ENCODE measurements at places on chromosomes 12 and 14.

- no peak for DNase-seq
Measured at GRCh38 chr12:112824166-112824565, 32.6 kb downstream of the RPH3A start.

DNA sequence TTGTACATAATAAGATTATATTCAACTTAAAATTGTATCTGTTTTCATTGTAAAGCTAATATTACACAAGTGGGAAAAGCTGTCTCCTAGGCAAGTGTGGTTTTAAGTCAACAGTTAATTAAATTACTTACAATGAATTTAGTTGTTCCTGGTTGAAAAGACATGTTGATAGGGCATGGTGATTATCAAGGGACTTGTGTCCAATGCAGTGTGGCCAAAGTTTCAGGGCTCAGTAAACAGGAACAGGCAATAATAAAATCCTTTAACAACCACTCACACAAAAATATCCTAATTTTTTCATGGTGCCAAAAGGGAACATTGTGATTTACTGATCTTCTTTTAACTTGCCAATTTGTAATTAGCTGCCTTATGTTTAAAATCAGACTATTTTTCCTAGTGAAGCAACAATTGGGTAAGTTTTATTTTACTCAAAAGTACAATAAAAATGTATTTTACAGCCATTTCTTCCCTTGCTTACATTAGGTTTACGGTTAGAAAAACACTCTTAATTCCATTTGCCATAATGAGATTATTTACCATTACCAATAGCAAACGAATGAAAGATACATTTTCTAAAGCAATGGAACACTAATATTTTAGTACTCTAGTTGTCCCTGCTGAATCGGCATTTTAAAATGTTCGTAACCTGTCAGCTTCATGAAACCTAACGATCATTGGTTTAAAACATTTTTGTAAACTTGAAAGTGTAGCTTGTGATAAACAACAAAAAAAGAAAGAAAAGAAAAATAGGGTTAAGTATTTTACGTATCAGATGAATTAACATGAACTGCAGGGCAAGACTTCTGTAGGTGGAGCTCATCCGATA, 1.8 kb upstream of the WNK1 start:
- DNase-seq = no peak

DNA sequence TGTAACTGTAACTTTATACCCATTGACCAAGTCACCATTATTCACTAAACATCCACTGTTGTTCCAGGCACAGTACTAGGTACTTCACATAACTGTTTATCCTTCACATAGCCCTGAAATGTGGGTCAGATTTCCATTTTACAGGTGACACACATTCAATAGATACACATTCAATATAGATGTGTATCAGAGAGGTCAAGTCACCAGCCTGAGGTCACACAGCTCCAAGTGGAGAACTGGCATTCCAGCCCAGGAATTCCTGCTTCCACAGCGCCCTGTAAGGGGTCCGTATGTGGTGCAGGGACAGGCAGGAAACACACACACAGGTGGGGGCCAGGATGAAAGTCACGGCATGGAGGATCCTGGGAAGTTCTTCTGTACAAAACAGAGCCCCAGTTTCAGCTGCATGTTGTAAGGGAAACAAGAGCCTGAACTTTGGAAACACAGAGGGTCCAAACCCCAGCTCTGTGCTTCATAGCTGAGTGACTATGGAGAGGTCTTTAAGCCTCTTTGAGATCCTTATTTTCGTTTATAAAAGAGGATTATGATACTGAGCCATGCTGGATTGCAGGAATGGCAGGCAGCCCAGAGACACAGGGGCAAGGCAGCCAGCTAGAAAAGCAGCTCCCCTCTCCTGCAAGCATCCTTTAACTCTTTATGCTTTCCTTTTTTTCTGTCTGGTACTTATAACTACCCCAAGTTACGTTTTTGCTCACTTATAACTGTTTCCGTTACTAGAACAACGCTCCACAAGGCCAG, 50.3 kb upstream of the DICER1 start:
- no peak for DNase-seq

DNA sequence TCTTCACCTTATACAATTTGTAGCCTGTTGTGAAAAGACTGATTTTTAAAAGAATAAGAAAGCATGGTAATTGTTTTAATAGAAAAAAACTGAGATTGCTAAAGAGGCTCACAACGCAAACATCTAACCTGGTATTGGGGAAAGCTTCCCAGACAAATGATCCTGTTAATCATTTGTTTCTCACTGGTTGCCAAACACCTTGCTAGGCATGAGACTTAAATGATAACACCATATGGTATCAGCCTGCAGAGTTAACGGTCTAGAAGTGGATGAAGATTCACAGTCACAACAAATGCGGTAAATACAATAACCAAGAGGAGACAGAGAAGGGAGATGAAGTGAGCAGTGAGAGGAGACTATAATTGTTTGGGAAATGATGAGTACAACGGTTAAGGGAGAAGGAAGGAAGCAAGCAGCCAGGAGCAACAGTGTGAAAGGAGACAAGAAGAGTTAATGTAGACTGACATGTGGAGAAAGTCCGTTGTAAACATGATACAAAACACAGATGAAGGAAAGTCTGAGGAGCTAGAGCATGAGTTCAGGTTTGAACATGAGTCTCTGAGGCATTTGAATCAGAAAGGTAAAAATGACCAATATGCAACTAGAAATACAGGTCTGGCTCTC, 19.8 kb downstream of the GXYLT1 start:
- DNase-seq = no peak

- peak; percentile 50 for DNase-seq
Measured at GRCh38 chr12:104958001-104958804, at the start of gene SLC41A2. Gene SLC41A2 (minus strand): TSS chr12:104958290. CDS start chr12:104928527, 29,763 bp downstream.

GRCh38 chr14:53043027-53043581, 92.3 kb upstream of the FERMT2 start:
- no peak for DNase-seq

- DNase-seq = no peak
Measured at GRCh38 chr12:102302553-102302952, 104.9 kb upstream of the PMCH start.

DNA sequence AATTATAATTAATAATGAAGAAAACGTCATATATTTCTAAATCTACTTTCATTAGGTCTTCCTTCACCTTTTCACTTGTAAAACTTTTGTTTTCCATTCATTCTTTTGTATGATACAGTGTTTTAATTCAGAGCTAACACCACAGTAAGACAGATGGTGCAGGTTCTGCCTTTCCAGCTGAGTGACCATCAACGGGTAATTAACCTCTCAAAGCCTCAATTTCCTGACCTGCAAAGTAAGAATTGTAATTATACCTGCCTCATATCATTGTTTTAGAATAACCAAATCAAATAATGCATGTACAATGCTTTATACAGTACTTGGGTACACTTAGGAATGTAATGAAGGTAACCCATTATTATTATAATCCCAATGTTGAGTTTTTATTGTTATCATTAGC, 157.6 kb downstream of the FOXA1 start:
- DNase-seq = no peak

- no peak for DNase-seq
Measured at GRCh38 chr14:32606301-32606700, 277.2 kb downstream of the AKAP6 start.

- DNase-seq = no peak
Measured at GRCh38 chr14:33836900-33837577, 113.8 kb downstream of the EGLN3 start.

DNA sequence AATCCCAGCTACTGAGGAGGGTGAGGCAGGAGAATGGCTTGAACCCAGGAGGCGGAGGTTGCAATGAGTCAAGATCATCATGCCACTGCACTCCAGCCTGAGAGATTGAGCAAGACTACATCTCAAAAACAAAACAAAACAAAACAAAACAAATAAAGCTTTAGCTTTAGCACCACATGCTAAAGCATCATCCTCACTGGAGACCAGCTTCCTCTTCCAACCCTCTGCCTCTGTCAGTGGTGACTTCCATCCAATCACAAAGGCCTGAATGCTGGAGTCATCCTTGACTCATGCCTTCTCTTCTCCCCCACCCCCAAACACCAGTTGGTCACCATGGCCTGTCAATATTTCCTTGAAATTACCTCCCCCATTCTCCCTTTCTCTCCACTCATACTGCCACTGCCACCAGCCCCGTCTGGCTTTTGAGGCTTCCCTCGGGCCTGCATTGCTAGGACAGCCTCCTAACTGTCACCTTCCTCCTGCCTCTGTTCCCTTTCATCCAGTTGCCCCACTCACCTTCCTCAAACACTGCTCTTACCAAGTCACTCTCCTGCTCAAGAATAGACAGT, 1.4 kb downstream of the ZNF385A start:
- DNase-seq = no peak

DNA sequence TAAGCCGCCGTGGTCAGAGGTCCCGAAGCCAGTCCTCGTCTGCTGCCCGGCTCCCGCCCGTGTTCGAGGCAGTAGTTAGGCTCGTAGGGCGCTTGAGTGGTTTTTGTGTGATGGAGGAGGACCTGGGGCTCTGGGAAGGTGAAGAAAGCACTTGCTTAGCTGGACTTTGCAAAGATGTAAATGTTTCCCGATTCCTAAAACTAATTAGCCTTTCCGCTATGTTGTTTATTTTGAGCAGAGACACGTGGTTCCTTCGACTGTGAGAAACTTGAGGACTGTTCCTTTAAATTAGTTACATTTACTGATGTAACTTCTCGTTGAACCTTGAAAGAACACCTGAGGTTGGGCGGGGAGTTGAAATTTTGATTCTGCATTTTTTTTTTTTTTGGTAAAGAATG, 33.9 kb downstream of the MIA2 start:
- no peak for DNase-seq

GRCh38 chr14:105334383-105335230, 20.1 kb downstream of the PACS2 start:
- DNase-seq = no peak

GRCh38 chr12:64218597-64218996, 3.5 kb downstream of the KICS2 start:
- DNase-seq = no peak

- no peak for DNase-seq
Measured at GRCh38 chr14:39218171-39218769, 15.4 kb upstream of the MIA2 start.

- no peak for DNase-seq
Measured at GRCh38 chr12:51108136-51108535, 24.7 kb upstream of the CSRNP2 start.

- no peak for DNase-seq
Measured at GRCh38 chr12:68462803-68463202, 130.6 kb upstream of the MDM1 start.

DNA sequence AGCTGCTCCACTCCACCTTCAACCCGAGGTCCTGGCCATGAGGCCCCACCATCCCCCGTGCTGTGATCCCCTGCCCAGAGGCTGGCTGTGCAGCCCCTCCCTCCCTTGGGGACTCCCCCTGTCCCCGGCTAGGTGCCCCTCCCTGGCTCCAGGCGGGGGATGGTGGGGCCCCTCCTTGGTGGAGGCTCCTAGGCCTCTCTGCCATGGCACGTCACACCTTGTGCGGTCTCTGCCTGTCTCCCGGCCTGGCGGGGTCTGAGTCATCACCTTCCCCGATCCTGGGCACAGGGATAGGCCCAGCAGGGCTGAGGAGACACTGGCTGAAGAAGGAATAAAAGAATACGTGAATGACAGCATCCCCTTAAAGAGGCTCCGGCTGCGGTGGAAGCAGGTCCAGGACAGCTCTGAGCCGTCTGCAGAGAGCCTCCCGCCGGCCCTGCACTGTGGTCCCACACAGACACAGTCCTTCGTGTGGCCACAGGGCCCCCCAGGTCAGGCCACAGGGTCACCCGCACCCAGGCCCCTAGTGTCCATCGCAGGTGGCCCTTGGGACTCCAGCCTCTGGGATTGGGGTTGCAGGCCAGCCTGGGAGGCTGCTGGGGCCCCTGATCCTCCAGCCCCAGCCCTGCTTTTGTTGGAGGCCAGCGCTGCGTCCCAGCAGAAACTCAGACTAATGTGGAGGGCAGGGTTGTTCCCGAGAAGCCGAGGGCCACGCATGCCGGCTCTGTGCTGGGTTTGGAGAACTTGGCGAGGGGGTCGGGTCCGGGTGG, 43.6 kb downstream of the KIF26A start:
- no peak for DNase-seq

DNA sequence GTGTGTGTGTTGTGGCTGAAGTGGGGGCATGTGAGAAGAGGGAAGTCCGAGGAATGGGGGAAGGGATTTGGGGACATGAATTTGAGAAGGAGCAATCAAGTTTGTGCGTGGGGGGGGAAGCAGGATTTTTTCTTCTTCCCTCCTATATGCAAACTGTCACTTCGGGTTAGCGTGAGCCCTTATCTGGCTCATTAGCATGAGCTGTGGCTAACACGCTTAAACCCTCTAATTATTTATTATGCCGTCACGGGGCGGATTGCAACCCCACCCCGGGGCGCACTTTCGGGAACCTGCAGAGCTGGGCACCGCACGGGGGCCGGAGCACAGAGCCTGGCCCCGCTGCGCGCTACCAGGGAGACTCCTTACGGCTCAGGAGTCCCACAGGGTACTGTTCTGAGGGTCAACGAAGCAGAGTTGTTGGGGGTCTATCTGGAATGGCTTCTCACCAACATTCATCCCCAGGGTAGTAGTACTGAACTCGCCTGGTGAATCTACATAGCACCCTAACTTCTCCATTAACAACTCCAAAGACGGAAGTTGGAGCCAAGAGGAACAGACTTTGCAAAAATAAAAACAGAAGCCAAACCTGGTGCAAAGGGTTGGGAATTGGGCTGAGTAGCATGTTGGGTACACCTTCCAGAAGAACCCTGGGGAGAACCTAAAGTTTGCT, 6.4 kb upstream of the ASCL1 start:
- DNase-seq = no peak

DNA sequence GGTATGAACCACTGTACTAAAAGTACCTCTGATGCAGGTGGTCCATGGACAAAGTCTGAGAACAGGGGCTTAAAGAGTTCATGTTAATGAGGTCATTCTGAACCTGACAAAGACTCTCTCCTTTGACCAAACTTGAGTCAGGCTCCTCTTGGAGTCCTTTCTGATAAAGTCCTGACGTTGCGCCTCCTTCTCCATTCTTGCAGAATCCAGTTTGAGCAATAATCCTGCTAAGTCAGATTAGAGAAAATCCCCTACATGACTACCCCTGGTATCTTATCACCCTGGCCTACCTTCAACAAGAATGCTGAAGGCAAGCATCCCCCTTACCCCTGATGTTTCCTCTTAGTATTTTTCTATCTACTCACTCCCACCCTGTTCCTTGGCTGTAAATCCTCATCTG, 46.0 kb upstream of the ISM2 start:
- no peak for DNase-seq

DNA sequence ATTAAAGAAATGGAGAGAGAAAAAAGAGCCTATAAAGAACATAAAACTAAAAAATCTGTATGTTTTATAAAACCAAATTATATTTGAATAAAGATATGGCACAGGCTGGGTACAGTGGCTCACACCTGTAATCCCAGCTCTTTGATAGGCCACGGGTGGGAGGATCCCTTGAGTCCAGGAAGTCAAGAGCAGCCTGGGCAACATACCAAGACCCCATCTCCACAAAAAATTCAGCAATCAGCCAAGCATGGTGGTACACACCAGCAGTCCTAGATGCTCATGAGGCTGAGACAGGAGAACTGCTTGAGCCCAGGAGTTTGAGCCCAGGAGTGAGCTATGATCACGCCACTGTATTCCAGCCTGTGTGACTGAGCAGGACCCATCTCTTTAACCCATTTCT, 74.9 kb downstream of the EPS8 start:
- DNase-seq = no peak

- no peak for DNase-seq
Measured at GRCh38 chr12:84763107-84763506, 149.5 kb downstream of the SLC6A15 start.

GRCh38 chr14:100155756-100156616, 3.5 kb downstream of the DEGS2 start:
- DNase-seq = no peak

- DNase-seq = no peak
Measured at GRCh38 chr14:101125719-101126651, 222.5 kb upstream of the RTL1 start.

Measured in stimulated activated CD8-positive, alpha-beta memory T cell treated with anti-CD3 and anti-CD28 coated beads, Interleukin-7, amount 100 ng/mL, for 1 hour (primary cell).